Effector CD4-positive, alpha-beta T cell (primary cell): ENCODE measurements at places on chromosomes 3 and 15.

GRCh38 chr3:165636684-165637015, 200.6 kb downstream of the BCHE start:
- DNase-seq = no peak

- no peak for DNase-seq
These were observed 150.5 kb downstream of the CFAP20DC start for GRCh38 chr3:58899159-58899952.

- no peak for DNase-seq
These were observed 8.9 kb downstream of the INSYN1 start for GRCh38 chr15:73744293-73744692.

- no peak for DNase-seq
These were observed 6.6 kb upstream of the ADGRG7 start for GRCh38 chr3:100602506-100603444.

GRCh38 chr3:127820826-127821313, 1.4 kb downstream of the MGLL start:
- no peak for DNase-seq

DNA sequence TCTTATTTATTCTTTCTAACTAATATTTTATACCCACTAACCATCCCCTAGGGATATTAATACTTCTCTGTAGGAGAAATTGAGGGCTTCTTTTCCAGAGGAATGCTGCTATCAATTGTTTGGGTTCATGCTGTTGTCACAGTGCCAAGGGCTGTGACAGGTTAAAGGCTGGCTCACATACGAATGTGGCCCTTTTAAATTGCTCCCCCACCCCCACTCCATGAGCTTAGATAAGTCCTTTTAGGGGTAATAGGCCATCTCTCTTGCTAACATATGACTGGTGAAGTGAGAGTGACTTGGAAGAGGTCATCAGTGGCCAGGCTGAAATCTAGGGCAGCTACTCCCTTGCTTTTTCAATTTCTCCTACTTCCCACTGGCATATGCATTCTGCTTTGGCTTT, 121.9 kb upstream of the DPH6 start:
- DNase-seq = no peak

DNA sequence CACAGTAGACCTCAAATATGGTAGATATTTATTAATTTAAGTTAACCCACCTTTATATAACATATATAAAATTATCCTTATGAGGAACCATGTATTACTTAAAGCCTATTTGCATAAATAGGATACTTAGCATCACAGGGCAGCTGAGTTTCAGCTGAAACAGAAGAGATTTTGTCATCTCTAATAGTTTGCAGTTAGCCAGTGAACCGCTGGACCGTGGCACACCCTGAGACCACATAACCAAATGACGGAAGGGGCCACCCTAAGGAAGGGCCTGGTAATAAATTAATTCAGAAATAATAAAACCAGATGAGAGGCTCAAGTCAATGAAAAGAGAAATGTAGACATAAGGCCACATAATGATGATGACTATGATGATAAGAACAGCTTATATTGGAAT, 107.7 kb downstream of the MYO5A start:
- no peak for DNase-seq

DNA sequence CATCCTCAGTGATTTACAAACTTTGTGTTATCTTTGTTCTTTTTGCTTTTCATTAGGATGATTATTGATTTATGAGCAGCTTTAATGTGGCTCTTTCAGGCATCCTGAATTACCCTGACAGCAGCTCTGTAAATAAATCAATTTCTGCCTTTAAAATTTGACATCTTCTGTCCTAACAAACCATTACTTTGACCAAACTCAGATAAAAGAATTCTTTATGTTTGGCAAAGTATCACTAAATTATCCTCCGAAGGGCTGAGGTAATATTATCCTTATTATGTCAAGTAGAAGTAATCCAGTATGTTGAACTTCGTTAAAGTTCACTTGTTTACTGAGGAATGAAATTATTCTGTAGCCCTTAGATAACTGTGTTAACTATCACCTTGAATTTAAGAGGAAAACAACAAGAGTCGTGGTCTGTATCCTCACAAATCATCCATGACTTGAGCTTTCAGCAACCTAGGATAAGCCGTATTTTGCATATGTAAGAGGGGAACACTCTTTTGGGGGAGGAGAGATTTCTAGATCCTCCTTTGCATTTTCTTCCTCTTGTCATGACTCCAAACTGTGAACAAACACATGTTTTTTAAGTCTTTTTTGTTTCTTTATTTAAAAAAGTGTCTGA, 173.2 kb upstream of the STAC start:
- DNase-seq = no peak

DNA sequence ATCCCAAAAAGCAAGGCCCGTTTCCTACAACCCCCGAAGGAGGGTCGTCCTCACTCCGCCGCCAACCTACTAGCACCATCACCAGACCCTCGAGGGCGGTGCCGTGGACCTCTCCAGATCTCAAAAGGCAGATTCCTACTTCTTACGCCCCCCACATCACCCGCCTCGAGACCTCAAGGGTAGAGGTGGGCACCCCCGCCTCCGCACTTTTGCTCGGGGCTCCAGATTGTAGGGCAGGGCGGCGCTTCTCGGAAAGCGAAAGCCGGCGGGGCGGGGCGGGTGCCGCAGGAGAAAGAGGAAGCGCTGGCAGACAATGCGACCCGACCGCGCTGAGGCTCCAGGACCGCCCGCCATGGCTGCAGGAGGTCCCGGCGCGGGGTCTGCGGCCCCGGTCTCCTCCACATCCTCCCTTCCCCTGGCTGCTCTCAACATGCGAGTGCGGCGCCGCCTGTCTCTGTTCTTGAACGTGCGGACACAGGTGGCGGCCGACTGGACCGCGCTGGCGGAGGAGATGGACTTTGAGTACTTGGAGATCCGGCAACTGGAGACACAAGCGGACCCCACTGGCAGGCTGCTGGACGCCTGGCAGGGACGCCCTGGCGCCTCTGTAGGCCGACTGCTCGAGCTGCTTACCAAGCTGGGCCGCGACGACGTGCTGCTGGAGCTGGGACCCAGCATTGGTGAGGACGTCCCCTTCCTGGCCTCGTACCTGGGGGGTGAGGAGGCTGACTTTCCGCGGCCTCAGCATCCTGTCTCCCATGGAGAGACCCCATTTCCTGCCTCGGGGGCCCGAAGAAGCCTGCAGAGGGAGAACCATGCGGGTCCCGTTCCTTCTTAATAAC, at the start of gene MYD88:
Gene MYD88, plus strand, starts transcription at position 313 of the 842 bp plus-strand sequence. Its CDS starts 40 bp downstream, at position 353.
- peak; percentile 78 for DNase-seq

GRCh38 chr3:141538568-141539240, 51.9 kb downstream of the RASA2 start:
- no peak for DNase-seq

DNA sequence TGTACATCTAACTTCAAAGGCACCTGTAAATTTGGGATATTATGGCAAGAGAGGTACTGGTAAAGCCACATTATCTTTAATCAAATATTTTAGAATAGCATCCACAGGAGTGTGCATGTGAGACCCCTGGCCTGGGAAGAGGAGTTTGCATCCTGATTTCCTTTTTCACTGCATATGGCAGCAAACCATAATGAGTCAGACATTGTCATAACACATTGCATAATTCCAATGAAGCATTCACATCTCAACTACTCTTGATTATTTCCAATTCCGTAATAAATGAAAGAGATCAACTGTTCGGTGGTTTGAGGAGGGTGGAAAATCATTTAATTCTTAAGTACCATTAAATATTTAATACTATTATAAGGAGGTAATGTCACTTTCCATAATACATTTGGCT, 215.0 kb downstream of the MECOM start:
- no peak for DNase-seq

- no peak for DNase-seq
These were observed 171.3 kb downstream of the DPH6 start for GRCh38 chr15:35374661-35375060.

DNA sequence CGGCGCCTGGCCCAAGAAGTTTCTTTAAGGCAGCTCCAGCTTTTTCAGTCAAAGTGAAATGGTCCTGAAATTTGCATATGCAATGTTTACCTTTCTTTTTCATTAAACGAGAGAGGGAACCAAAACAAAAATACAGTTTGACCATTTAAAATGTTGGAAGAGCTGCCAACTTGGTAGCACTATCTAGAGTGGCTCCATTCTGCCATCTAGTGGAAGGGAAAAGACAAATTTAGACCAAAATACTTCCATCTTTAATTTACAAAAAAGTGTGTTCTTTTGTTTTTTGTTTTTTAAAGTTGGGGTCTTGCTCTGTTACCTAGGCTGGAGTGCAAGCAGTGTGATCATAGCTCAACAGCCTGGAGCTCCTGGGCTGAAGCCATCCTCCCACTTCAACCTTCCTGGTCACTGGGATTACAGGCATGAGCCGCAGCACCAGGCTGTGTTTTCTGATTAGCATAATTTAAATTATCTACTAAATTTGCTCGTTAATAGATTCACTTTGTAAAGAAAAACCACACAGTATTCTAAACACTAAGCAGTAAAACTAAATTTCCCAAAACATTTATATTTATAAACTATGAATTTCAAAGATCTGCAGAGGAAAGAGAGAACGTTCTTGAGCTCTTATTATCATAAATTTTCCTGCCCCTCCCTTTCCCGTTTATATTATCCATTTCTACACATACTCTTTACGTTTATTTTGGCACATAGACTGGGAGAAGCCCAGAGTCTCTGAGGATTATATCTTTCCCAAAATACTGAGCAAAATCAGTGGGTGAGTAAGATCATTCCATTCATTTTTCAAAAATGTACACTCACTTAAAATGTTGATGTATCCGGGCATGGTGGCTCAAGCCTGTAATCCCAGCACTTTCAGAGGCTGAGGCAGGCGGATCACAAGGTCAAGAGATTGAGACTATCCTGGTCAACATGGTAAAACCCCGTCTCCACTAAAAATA, 15.4 kb upstream of the RFC4 start:
- peak; percentile 9 for DNase-seq

DNA sequence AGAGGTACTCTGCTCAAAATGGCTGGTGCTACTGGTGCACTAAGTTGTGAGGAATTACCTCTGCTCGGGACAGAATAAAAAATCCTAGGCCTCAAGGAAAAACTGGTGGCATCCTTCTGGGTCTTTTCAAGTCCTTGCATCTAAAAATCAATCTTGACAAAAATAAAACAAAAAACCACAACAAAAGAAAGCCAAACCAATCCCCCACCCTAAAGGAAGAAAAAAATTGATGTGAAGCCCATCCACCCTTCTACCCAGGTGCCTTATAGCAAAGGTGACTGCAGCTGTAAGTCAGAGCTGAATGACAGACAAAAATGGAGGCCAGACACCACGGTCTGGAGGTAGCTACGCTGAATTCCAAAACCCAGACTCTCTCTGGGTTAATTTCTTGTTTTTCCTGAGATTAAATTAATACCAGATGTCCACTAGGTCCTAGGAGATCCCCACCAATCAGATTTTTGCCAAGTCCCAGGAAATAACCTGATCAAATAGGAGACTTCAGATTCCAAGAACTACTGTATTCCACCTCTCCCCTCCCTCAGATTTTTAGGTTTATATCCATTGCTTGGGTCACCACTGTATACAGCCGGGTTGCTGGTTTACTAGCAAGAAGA, 33.5 kb downstream of the ABCC5 start:
- DNase-seq = no peak

- no peak for DNase-seq
These were observed 66.6 kb downstream of the USF3 start for GRCh38 chr3:113629584-113630421.

GRCh38 chr3:64878362-64878761, 190.6 kb upstream of the ADAMTS9 start:
- no peak for DNase-seq

GRCh38 chr3:157174290-157174648, 14.3 kb upstream of the CCNL1 start:
- no peak for DNase-seq

- no peak for DNase-seq
These were observed 54.6 kb downstream of the ARHGEF3 start for GRCh38 chr3:56747150-56747549.

- no peak for DNase-seq
These were observed 172.7 kb upstream of the LMCD1 start for GRCh38 chr3:8328967-8329366.

DNA sequence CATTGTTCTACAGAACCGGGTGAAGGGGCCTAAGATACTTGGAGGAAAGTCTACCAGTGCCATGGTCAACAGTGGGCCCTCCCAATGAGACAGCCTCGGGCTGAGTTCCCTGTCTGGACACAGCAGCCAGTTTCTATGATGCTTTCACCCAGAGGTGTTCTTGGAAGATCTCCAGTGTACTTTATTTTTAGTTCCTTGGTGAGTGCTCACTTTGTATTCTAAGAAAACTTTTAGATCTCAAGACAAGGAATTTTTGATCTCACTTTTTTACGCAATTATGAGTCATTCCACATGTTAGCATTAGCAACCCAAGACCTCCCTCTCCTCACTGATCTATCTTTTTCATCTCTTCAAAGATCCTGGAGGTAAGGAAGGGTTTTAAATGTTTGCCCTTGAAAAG, 287.7 kb downstream of the RORA start:
- DNase-seq = no peak

- no peak for DNase-seq
These were observed 556.2 kb upstream of the CFAP20DC start for GRCh38 chr3:59605944-59606534.

DNA sequence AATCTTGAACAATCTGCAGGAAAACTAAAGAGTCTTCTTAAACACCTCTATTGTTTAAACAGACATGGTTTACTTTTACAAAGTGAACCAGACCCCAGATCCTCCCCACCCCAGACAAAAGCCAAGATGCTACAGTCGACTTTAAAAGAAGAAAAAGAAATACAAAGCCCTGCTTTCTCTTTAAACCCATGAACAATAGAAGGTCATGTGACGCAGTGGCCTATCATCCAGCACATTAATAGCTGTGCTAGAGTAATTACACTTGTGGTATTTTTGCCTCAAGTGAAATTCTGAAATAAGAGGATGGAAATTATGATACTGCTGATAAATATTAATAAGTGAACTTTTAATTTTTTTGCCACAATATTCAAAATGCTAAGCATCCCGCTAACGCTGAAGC, 613.4 kb downstream of the FOXP1 start:
- no peak for DNase-seq

GRCh38 chr3:57971975-57972374, 36.2 kb upstream of the FLNB start:
- DNase-seq = no peak

GRCh38 chr3:25552251-25552650, 112.5 kb downstream of the TOP2B start:
- DNase-seq = no peak

DNA sequence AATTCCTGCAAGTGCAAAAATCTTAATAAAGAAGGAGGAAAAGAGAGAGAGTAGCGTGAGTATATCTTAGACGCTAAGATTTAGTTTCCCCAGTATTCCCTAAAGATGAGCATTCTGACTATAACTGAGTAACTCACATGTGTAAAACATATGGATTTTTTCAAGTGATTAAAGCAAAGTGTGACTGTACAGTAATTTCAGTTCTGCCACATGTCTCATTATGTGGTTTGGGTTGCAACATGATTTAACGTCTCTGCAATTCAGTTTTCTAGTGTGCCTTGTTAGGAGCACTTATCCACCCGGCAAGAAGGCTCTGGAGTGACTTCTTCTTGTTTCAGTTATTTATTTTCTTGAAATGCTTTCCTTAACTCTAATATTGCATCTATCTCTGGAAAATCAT, 514.1 kb downstream of the ROBO1 start:
- DNase-seq = no peak
